Liver (tissue), 10 donors: ENCODE measurements at places on chromosomes 1 and 21. TPM values are rescaled to one million over a fixed set of nuclear protein-coding genes. Genes with fewer than 3 reads are reported as not detected.

DNA sequence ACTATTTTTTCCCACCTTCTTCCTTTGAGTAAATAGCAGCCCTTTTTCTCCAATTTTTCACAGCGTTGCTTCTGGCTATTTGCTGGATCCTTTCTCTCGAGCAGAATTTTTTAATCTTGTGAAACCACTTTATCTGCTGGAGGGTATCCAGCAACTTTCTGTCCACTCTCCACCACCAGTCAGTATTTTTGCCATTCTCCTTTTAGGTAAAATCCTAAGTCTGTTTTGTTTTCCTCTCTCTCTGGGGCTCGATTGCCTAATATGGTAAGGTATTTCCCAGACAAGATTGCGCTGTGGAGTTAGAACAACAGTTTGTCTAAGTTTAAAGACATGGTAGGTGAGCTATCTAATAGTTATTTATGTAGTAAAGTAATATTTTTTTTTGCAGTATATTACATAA, 156.9 kb downstream of the PPP1R12B start:
- DNase-seq = no peak

DNA sequence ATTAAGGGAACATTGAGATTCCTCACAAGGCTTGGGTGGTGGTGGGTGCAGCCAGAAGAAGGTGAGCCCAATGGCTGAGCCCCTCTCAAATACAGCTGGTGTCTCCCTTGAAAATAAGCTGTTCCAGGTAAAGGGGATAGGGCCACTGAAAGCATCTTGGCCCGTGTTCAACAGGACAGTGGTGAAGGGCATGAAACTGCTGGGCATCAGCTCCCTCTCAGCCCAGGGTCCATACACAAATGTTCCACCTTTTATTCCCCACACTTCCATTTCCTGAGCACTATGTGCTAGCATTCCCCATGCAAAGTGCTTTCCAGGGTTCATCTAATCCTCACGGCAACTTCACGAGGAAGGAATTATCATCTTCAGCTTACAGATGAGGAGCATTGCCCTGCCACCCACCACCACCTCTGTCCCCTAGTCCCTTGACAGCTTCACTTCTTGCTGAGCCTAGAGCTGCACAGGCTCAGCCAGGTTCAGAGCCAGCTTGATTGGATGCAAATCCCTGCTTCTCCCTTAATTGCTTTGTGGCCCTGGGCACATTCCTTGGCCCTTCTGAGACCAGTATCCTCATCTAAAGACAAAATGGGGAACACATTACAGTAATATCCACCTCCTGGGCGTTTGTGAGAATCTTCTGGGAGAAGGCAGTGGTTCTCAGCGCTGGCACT, 9.6 kb downstream of the TAGLN2 start:
- no peak for DNase-seq

Gene PLCH2
- 1.0 TPM for total RNA-seq

Gene C1orf115
- 56.6 TPM for total RNA-seq

Gene URB1
- 14.5 TPM for total RNA-seq

- DNase-seq = no peak
Measured at GRCh38 chr1:71116729-71117128, 35.9 kb upstream of the ZRANB2 start.

- DNase-seq = no peak
Measured at GRCh38 chr1:234942879-234943506, 185.6 kb downstream of the TOMM20 start.

Gene NEK7
- total RNA-seq = 28.7 TPM
